ENCODE measurements at places on chromosomes 1 and 21. TPM values are rescaled to one million over a fixed set of nuclear protein-coding genes. Genes with fewer than 3 reads are reported as not detected.

DNA sequence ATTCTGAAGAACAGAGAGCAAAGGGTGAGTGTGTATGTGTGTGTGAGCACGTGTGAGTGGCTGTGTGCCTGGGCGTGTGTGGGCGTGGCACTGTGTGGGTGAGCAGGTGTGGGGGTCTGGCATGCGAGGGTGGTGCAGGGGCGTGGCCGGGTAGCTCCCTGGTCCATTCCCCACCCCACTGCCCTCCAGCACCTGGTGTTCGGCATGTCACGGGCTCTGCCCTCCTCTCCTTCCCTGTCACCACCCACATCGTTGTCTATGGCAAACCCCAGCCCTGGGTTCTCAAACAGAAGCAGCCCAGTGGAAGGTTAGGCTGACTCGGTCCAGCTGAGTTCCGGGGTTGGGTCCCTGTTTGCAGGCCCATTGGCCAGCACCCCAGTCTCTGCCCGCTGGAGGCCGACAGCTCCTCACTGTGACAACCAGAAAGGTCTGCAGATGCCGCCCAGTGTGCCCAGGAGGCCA is 39.8 kb downstream of the UBE2G2 start:
- DNase-seq: no peak

The KRTAP10-5 gene
- not detected for total RNA-seq

DNA sequence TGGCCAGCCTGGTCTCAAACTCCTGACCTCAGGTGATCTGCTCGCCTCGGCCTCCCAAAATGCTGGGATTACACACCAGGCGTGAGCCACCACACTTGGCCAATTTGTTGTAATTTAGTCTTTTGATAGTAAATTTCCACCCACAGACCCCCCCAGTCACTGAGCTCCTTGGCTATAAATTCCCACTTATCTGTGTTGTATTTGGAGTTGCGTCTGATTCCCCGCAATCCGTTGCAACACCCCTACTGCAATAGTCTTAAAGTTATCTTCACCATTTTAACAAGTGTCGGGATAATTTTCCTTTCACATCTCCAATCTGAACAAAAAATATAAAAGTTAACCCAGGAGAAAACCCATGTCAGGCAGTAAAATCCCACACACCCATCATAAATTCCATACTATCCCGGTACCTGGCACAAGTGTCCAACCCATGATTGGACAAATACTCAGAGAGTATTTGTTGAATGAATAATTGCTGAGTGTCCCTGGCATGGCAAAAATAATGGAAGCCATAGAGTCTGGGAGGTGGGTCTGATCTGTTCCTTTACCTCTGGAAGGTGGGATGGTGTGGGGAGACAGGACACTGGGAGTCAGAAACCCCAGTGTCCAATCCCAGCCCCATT is 9.3 kb upstream of the CNR2 start:
- DNase-seq: no peak

The NUF2 gene
- total RNA-seq: 1.2 TPM

DNA sequence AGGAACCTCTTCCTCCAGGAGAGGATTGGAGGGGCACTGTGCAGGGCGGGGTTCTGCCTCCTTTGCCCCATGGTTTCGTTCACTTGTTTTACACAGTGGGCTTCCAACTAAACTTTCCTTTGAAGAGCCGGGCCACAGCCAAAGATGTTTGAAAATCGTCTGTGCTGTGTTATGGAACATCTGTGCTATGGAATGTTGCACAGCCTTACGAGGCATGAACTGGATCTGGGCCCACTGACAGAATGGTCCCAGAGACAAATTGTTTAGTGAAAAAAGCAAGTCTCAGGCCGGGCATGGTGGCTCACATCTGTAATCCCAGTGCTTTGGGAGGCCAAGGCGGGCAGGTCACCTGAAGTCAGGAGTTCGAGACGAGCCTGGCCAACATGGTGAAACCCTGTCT is 12.6 kb upstream of the MEF2D start:
- DNase-seq: peak; percentile 69

The IL12RB2 gene
- 1.5 TPM for total RNA-seq

The SLC35F3 gene
- total RNA-seq: 0.66 TPM

GRCh38 chr1:229561141-229561540 is 2.6 kb upstream of the ABCB10 start:
- no peak for DNase-seq

DNA sequence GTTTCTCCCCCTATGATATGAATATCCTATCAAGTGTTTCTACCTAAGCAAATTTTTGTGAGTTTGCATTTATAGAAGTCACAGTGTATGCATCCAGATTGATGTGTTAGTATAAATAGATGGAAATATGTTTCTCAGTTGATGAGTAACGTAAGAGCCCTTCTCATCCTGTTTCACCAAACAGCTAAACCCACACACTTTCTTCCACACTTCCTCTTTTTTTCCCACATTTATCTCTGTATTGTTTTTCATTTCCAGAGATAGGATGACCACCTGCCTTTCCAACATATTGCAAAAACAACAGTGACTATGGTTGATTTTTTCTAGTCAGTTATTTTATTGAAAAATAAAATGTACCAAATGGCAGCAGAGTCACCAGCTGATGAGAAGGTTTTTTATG is 490.1 kb downstream of the NEGR1 start:
- DNase-seq: no peak

The WDR64 gene
- total RNA-seq: not detected

GRCh38 chr21:44831227-44831860 is 13.5 kb upstream of the SUMO3 start:
- DNase-seq: no peak

DNA sequence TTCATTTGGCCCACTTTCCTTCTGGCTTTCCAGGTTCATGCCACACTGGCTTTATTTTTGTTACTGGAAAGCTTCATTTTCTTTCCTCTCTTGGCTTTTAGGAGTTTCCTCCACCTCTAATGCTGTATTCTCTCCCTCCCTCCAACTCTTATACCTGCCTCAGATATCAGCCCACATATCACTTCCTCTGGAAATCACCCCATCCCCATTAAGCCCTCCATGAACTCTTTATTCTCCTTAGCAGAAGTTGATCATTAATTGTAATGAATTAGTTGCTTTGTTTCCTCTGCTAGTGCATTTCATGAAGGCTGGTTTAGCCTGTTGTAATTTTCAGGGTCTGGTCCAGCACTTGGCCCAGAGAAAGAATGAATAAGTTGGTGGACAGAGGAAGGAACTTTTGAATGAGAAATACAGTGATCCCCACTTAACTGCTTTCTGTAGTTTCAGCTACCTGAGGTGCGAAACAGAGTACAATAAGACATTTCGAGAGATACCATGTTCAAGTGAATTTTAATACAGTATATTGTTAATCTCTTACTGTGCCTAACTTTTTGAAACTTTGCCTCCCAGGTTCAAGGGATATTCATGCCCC is 1.7 kb downstream of the SOAT1 start:
- DNase-seq: no peak

DNA sequence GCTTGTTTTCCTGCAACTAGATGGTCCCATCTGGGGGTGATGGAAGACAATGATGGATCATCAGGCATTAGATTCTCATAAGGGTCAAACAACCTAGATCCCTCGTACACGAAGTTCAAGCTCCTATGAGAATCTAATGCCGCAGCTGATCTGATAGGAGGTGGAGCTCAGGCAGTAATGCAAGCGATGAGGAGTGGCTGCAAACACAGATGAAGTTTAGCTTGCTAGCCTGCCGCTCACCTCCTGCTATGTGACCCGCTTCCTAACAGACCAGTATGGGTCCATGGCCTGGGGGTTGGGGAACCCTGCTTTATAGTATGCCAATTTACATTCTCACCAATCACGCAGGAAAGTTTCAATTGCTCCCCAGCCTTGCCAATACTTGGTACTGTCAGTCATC is 37.5 kb downstream of the TLR5 start:
- DNase-seq: no peak
